ENCODE measurements at places on chromosomes 11 and 22.

DNA sequence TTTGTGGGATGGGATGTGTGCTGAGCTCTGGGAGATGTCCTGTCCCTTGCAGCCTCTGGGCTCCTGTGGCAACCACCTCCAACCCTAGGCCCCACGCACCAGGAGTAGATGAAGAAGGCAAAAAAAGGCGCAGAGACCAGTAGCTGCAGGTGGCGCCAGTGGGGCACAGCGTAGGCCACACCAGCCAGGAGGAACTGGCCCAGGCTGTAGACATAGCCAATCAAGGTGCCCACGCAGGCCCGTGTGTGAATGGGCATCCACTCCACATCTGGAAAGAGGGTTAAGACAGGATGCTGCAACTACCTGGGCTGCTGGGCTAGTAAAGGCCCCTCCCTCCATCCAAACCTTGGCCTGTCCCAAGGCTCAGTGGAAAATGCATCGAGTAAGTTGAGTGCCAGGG is 3.0 kb downstream of the SLC22A6 start:
- no peak for DNase-seq

DNA sequence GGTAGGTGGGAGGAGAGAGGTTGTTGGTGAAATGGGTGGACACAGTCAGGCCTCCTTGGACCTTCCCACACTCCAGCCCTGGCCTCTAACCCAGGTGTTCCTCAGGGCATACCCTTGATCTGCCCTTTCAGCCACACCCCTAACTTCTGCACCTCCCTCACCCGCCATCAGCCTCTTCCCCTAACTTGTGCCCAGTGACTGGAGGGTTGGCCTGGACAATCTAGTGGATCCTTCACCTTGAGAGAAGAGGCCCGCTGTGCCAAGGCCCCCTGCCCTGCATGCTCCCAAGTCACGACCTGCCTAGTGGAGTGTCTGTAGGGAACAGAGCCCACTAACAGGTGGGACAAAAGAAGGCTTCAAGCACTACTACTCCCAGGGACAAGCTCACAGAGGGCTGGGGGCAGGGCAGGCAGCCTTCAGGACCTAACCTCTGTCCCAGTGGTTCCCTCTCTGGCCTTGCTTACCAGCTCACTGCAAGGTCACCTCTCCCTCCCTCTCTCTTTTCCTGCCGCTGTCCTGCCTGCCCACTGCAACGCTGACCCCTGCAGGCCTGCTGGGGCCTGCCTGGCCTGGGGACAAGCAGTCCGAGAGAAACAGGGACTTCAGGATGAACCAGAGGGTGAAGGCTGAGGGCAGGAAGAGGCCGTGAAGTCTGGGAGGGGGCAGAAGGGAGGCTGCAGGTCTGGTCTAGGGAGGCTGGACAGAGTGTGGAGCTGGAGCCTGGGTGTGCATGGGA is 3.3 kb downstream of the SYT7 start:
- DNase-seq: no peak

- no peak for DNase-seq
Measured at GRCh38 chr11:64318766-64319761, 1.1 kb downstream of the PRDX5 start.

DNA sequence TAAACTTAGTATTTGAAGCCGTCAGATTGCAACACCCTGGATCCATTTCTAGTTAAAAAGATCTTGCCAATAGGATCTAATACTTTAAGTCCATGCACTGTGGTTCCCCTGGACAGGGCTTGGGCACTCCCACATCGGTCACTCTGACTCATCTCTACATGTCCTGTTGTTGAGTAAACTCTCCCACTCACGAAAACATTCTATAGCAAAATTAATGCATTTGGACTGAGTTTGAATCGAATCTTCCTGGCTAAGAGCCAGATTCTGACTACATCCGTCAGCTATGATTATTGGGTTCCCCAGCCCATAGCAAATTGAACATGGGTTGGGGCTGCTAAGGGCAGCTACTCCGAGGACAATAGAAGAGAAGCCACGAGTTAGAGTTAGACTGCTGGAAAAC is 182.1 kb upstream of the SORL1-AS1 start:
- no peak for DNase-seq

DNA sequence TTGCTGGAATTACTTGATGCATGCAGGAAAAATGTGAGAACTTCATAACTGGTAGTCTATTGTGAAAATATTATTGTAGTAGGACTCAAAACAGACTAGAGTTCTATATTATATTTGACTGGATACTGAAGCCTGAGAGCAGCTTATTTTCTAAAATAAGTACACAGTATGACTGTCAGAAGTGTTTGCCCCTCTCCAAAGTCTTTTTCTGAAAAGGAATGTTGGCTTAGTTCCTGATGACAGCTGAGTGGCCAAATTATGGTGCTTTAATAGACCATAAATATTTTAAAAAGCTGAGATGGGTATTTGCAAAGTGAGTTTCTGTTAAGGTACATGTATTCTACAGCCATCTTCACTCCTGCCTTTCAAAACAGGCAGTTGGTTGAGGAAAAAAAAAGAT is 13.1 kb downstream of the ZBED5 start:
- DNase-seq: no peak

All from Ammon's horn (tissue), 1 donor.